ENCODE measurements at places on chromosomes 5 and 9.

- DNase-seq, result no peak
Observed at GRCh38 chr5:75525344-75525743, 13.7 kb downstream of the POLK start.

DNA sequence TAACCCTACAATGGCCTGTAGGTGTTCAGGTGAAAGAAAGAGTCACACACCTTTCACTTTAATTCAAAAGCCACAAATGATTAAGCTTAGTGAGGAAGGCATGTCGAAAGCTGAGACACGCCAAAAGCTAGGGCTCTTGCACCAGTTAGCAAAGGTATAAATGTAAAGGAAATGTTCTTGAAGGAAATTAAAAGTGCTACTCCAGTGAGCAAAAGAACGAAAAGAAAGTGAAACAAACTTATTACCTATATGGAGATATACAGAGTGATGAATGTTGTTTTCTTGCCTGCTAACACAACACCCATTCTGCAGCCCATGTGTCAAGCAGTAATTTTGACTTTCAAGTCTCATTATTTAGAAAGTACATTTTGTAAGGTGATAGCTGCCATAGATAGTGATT lies 254.2 kb upstream of the SLC24A2 start:
- DNase-seq, result no peak

- no peak for DNase-seq
Observed at GRCh38 chr9:76618762-76619161, 145.5 kb upstream of the PCA3 start.

- no peak for DNase-seq
Observed at GRCh38 chr9:35609001-35609819, 4.1 kb downstream of the TESK1 start.

- no peak for DNase-seq
Observed at GRCh38 chr5:156534906-156535485, 208.0 kb downstream of the SGCD start.

DNA sequence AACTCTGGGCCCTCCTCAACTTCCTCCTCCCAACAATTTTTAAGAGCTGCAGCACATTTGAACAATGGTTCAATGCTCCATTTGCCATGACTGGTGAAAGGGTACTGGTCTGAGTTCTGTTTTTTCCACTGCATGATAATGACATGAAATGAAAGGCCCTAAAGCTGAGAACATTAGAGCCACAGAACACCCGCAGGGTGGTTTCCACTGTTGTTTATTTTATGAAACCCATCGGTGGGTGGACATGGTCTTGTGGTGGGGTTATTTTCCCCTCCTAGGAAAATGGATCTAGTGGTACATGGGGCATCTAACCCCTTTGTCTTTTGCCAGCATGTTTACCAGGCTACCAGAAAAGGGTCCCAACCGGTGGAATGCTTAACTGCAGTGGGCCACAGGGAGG lies 71.8 kb downstream of the SMARCA2 start:
- DNase-seq, result no peak

DNA sequence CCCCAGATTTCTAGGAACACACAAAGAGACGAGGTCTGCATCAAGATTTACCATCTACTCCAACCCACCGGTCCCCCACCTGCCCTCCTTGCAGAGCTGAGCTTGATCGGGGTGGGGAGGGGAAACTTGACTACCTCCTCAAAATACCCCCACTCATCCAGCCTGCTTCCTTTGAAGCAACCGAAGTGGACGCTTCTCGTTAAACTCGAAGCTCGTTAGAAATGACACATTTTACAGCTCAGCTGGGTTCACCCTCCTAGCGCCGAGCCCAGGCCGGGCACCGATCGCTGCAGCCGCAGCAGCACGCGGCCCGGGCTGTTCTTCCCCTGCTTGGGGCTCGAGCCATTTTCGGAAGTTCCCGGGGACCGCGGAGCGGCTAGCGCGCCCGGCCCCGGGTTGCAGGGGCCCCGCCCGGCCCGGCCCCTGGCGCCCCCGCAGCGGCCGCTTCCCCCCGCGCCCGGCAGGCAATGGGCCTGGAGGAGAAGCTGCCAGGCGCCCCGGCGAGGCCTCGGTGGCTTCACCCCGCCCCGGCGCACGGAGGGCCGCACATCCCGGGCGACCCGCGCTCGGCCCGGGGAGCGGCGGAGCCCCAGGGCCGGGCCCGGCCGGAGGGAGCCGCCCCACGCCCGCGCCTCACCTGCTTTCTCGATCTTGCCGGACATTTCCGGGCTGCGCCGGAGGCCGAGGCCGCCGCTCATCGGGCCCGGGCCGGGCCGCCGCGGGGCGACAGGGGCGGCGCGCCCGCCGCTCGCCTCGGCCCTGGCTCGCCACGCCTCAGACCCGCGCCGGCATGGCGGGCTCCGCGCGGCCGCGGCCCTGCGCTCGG lies 530 bp downstream of the RAPGEF1 start:
- DNase-seq, result peak; percentile 11

- no peak for DNase-seq
Observed at GRCh38 chr5:10213316-10213715, 36.4 kb downstream of the ATPSCKMT start.

DNA sequence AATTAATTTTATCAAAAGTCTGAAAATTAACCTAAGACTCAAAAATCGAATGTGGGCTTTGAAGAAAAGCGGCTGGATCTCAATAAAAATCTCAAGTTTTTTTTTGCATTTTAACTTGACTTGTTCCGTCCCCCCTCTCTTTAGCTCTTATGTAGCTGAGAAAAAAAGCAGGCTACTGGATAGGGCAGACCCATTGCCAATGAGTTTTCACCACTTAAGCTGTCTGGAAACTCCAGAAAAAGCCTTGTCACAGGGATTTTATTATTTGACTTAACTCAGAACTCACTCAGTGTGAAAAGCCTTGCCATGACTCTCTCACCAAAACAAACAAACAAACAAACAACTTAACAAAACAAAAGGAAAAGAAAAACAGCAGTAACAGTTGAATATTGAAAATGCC lies 247.4 kb downstream of the CDH9 start:
- DNase-seq, result no peak

GRCh38 chr9:97961361-97961760 lies 21.8 kb upstream of the ANP32B start:
- no peak for DNase-seq

DNA sequence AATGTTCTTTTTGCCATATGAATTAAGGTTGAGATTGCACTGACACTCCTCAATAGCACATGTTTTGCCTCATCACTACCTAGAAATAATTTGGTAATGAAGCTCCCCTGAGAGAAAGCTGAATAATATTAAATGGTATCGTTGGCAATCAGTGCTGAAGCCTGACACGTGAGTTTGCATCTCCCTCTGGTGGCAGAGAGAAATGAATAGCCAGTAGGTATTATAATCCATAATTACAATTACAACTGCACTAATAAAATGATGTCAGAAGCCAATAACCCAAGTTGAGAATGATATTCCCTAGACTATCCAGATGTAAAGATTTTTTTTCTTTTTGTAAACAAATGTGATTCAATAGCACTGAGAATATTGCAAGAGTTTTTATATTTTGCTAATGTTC lies 700.3 kb downstream of the PTPRD start:
- peak; percentile 18 for DNase-seq

- DNase-seq, result no peak
Observed at GRCh38 chr5:1468629-1469527, 23.6 kb upstream of the SLC6A3 start.

GRCh38 chr9:34646211-34647083 lies at the start of gene GALT:
TSS of gene GALT (plus strand) at chr9:34646675. CDS start at chr9:34646705, 30 bp downstream.
- DNase-seq, result peak; percentile 93

- DNase-seq, result no peak
Observed at GRCh38 chr5:170571875-170572852, 68.3 kb downstream of the KCNIP1 start.

GRCh38 chr5:119318256-119318894 lies 37.4 kb upstream of the TNFAIP8 start:
- no peak for DNase-seq

- DNase-seq, result no peak
Observed at GRCh38 chr9:133132174-133132573, 11.1 kb upstream of the RALGDS start.

DNA sequence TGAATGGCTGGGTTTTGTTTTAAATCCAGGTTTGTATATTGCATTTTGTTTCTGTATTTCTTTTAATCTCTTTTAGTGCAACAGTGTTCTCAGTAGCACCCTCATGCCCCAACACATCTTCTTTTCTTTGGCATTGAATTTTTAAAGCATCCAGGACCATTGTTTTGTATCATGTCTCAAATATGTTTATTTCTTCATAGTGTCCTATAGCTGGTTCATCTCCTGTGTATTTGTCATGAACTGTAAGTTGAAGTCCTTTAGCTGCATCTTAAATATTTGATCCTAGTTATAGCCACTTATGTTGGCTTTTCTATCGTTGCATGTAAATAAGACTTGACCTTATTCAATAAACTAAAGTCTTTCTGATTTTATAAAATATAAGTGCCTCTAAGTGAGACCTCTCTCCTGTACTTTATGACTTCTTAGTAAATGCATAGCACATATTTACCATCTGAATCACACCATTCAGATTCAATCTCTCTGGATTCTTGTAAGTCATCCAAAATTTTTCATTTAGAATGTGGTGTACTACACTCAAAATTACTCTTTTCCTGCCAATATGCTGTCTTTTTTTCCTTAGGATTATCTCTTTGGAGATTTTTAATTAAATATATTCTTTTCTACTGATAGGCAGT lies 21.0 kb upstream of the ERCC6L2 start:
- no peak for DNase-seq

- DNase-seq, result no peak
Observed at GRCh38 chr9:117742131-117742530, 37.9 kb downstream of the TLR4 start.

GRCh38 chr9:18849270-18849669 lies 183.7 kb downstream of the SAXO1 start:
- DNase-seq, result no peak

GRCh38 chr5:152181461-152181860 lies 223.6 kb downstream of the NMUR2 start:
- no peak for DNase-seq

DNA sequence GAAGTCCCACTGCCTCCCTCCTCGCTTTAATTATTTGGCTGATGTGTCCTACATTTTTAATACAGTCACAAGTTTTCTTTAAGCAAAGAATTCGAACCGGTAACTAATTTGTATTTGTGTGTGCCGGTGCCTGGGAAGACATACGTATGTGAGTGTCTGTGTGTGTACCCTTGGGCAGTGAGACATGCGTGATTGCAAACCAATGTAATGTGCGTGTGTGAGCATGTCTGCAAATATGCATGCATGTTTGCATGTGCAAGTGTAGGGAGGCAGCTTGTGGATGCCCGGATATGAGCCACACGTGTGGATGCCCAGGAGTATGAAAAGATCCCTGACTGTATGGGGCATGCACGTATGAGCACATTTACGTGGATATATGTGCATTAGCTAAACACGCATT lies 44.4 kb upstream of the NEK6 start:
- DNase-seq, result no peak

GRCh38 chr9:120934281-120934680 lies 7.7 kb upstream of the TRAF1 start:
- DNase-seq, result no peak

- DNase-seq, result no peak
Observed at GRCh38 chr5:143796125-143796524, 15.8 kb upstream of the HMHB1 start.

DNA sequence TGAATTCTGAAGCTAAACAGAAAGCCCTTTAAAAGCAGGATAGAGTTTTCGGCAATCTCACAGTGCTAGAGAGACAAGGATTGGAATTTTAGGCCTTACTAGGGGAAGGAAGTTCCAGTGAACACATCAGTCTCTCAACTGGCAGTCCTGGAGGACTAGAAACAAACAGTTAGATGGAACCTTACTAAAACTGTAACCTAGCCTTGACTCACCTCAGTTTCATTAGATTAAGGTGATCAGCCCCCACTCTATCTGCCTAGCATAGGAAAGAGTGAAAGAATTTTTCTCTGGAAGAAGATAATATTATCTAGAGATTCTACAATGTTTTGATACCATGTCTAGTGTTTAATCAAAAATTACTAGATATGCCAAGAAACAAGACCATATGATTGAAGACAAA lies 25.8 kb upstream of the SMIM23 start:
- no peak for DNase-seq

DNA sequence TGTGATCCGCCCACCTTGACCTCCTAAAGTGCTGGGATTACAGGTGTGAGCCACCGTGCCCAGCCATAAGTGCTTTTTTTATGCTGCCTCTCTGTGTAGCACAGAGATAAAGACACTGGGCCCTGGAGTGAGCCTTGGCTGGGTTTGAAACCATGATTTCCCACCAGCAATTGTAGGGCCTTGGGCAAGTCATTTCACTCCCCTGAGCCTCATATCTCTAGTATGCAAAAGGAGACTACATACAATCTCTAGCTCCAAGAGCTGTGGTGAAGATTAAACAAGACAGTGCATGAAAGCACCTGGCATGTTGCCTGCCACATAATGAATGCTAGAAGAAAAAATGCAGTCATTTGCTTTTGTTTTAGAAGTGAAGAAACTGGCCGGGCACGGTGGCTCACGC lies 3.9 kb downstream of the FABP6 start:
- DNase-seq, result no peak

- DNase-seq, result no peak
Observed at GRCh38 chr5:137563301-137563645, 64.1 kb upstream of the SPOCK1 start.

DNA sequence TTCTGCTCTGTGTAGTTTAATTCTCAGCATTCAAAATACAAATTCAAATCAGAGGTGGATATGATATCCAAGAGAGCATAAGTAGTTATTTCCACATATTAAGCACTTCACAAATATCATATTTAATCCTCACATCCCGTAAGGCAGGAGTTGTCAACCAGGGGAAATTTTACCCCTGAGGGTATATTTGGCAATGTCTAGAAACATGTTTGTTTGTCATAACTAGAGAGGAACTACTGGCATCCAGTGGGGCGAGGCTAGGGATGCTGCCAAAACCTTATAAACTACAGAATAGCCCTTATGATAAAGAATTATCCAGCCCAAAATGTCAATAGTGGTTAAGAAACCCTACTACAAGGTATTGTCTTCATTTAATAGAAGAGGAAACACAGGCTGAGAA lies 619.4 kb downstream of the SLCO4C1 start:
- no peak for DNase-seq

- DNase-seq, result no peak
Observed at GRCh38 chr9:121357011-121357410, 13.0 kb downstream of the STOM start.

DNA sequence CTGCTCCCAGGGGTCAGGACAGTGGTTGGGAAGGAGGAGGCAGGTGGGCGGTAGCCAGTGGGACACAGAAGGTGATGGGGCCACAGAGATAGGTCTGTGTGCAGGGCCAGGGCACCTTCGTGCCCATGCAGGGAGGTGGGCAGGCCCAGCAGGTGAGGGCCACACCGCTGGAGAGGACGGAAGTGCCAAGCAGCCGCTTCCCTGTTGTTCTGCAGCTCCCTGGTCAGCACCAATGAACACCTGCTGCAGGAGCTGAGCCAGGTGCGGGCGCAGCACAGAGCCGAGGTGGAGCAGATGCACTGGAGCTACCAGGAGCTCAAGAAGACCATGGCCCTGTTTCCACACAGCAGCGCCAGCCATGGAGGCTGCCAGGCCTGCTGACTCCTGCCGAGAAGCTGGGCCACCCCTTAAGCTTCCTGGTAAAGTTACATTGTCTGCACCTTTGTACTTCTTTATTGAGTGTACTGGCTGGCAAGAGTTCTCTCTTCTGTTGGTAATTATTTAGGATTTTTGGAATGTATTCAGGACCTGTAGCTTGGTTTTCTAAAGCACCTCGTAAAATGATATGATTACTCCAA lies 40.3 kb downstream of the TPPP start:
- DNase-seq, result peak; percentile 75

- no peak for DNase-seq
Observed at GRCh38 chr9:76336027-76336426, 58.2 kb downstream of the RFK start.

GRCh38 chr5:3036041-3036788 lies 284.7 kb upstream of the IRX2 start:
- no peak for DNase-seq

- no peak for DNase-seq
Observed at GRCh38 chr5:44387921-44388320, 1.3 kb downstream of the FGF10 start.
